Heart right ventricle (tissue), 16 donors: ENCODE measurements at places on chromosomes 2 and 18. TPM values are rescaled to one million over a fixed set of nuclear protein-coding genes. Genes with fewer than 3 reads are reported as not detected.

The SOWAHC gene
- 2.0 TPM for total RNA-seq

The IHH gene
- not detected for total RNA-seq

The TTC21B gene
- 13.1 TPM for total RNA-seq

The DUSP2 gene
- 2.5 TPM for total RNA-seq

The KRTCAP3 gene
- not detected for total RNA-seq

The FKBP1B gene
- 1.7 TPM for total RNA-seq

The TFCP2L1 gene
- total RNA-seq, result 0.04 TPM

The CDH7 gene
- not detected for total RNA-seq

The CCDC138 gene
- total RNA-seq, result 1.3 TPM

The FASTKD2 gene
- 39.5 TPM for total RNA-seq

The ALPG gene
- not detected for total RNA-seq

The ABCG5 gene
- total RNA-seq, result not detected

The IL1R1 gene
- 29.8 TPM for total RNA-seq

The OTOS gene
- not detected for total RNA-seq

The KCNG2 gene
- 0.16 TPM for total RNA-seq

The DAPL1 gene
- not detected for total RNA-seq

The MYO1B gene
- total RNA-seq, result 25.8 TPM

The EDAR gene
- not detected for total RNA-seq

The LYPD6 gene
- 0.15 TPM for total RNA-seq

The CDK15 gene
- 0.15 TPM for total RNA-seq

The RBM44 gene
- total RNA-seq, result 0.25 TPM

The ALKAL2 gene
- 1.4 TPM for total RNA-seq

The PLA2R1 gene
- total RNA-seq, result 3.5 TPM

The ITGA4 gene
- total RNA-seq, result 1.8 TPM

The TUBA3E gene
- 2.3 TPM for total RNA-seq

The KIF5C gene
- total RNA-seq, result 0.57 TPM

The ANTXR1 gene
- total RNA-seq, result 23.1 TPM

The CD226 gene
- 4.1 TPM for total RNA-seq

The DSEL gene
- total RNA-seq, result 2.2 TPM

The CNGA3 gene
- 0.16 TPM for total RNA-seq

The RAMP1 gene
- total RNA-seq, result 323 TPM

The LCT gene
- total RNA-seq, result not detected

The MTIF2 gene
- total RNA-seq, result 59.3 TPM

The CCDC102B gene
- total RNA-seq, result 5.7 TPM

The DPP4 gene
- total RNA-seq, result 5.6 TPM

The INPP5D gene
- total RNA-seq, result 5.5 TPM

The MATN3 gene
- total RNA-seq, result not detected

The LRRTM4 gene
- 0.83 TPM for total RNA-seq

The SIX3 gene
- not detected for total RNA-seq

The ASB18 gene
- 46.1 TPM for total RNA-seq

The LGALSL gene
- total RNA-seq, result 15.1 TPM

The ZNG1B gene
- 30.0 TPM for total RNA-seq

The PJVK gene
- 1.6 TPM for total RNA-seq

The CHRNG gene
- total RNA-seq, result not detected
